Stomach (tissue), 19 donors: ENCODE measurements at places on chromosomes 16 and 17. TPM values are rescaled to one million over a fixed set of nuclear protein-coding genes. Genes with fewer than 3 reads are reported as not detected.

The MLST8 gene
- 11.7 TPM for total RNA-seq

The CLDN7 gene
- 829 TPM for total RNA-seq

The HIC1 gene
- total RNA-seq = 107 TPM

- DNase-seq = no peak
Measured at GRCh38 chr17:67476787-67477335, 99.8 kb downstream of the PITPNC1 start.

GRCh38 chr17:65857718-65858117 lies 296.3 kb upstream of the AXIN2 start:
- no peak for DNase-seq

DNA sequence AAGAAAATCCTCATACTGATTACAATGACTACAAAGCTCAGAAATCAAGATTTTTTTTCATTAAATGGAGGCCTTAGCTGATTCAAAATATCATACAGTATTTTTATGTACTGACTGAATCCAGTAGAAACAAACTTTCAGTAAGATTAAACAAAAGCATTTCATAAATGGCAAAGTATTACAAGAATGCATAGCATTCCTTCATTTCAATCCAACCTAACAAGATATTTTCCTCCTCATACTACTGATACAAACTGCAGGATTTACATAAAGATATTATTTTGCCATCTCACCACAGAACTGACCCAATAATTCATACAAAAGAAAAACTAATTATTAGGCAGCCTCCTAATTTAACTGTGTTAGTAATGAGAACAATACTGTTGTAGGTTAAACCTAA lies 6.2 kb upstream of the KANSL1 start:
- no peak for DNase-seq

- DNase-seq = no peak
Measured at GRCh38 chr17:45663772-45664171, 120.3 kb upstream of the CRHR1 start.

GRCh38 chr16:80974649-80975376 lies 31.9 kb downstream of the CMC2 start:
- no peak for DNase-seq

DNA sequence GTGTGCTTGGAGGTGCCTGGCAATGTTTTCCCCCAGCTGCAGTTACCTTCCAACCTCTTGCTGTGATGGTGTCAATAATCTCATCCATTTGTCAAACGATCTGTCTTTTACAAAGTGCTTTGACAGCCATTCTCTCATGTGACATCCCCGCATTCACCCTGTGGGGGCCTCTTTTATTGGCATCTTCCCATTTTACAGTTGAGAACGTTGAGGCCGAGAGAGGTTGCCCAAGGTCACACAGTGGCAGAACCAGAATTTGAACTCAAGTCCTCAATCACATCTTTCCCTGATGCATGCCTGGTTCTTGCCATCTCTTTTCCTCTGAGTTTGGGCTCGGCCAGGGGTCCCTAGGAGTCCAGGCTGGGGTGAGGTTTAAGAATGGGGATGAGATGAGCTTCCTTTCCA lies 1.5 kb downstream of the TAOK2 start:
- DNase-seq = no peak

DNA sequence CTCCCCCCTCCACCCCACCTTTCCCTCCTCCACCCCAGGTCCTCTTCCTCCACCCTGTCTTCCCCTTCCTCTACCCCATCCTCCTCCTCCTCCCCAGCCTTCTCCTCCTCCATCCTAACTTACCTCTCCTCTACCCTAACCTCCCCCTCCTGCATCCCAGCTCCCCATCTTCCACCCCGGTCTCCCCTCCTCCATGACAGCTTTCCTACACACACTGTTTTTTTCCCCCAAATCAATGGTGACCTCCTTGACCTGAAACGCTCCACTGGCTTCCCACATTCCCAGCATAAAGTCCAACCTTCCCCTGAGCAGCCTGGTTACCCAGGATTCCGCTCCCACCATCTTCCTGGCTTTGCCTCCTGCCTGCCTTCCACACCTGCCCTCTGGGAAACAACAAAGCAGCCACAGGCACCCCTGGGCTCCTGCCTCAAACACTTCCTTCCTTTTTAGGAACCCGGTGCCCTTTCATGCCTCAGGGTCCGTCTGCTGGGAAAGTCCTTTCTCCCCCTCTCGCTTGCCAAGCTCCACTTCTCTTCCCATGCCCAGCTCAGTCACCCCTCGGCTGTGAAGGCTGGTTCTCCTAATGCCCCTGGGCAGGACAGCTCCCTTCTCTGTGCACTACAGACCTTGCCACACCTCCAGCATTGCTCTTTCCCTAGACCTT lies 2.1 kb downstream of the RGS9 start:
- DNase-seq = no peak
